ENCODE measurements at places on chromosomes 16 and 17.
A peak's percentile ranks its signal among the peaks of the same experiment; 100 is the strongest.

GRCh38 chr16:48409839-48410632, 24.8 kb upstream of the SIAH1 start:
- peak; percentile 54 for DNase-seq

DNA sequence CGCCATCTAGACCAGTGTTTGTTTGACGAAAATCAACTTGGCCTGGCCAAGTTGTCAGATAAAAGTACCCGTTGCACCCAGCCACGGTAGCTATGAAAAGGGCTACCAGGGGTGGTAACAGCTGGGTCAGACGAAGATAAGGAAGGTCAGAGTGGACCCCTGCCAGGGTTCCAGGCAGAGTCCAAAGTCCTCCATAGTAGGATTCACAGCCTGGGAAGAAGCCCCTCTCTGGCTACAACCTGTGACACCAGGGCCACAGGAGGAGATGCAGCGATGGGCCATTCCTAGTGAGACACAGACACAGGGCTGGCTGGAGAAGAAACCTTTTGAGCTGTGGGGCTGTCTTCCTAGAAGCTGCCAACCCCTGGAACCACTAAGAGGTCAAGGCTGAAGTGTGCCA, 39.3 kb downstream of the MEAK7 start:
- DNase-seq = no peak

GRCh38 chr17:3036800-3037199, 26.6 kb downstream of the OR1D5 start:
- DNase-seq = no peak

- no peak for DNase-seq
Measured at GRCh38 chr17:37708616-37709212, 36.1 kb downstream of the HNF1B start.

GRCh38 chr17:81080019-81080418, 45.1 kb downstream of the BAIAP2 start:
- no peak for DNase-seq

DNA sequence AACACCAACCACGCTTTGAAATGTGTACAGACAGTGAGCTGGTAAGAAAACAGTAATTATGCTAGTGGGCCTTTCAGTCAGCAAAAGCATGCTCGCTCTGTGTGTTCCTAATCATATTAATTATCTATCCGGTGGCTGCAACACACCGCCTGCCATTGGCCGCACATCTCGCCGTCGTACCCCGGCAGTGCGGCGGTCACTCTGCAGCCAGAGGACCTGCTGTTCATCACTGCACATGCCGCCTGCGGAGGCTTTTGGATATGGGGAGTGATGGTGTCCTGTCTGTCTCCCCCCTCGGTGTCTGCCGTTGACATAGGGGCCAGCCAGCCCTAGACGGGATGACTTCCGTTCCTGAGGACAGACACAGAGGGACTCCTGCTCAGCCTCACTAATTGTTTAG, 68.5 kb downstream of the RPA1 start:
- DNase-seq = no peak

GRCh38 chr16:56793492-56793891, 63.6 kb downstream of the NUP93 start:
- DNase-seq = no peak

- peak; percentile 37 for DNase-seq
Measured at GRCh38 chr16:78005881-78006280, 16.5 kb upstream of the CLEC3A start.

GRCh38 chr17:8995711-8996110, 25.6 kb upstream of the NTN1 start:
- no peak for DNase-seq

DNA sequence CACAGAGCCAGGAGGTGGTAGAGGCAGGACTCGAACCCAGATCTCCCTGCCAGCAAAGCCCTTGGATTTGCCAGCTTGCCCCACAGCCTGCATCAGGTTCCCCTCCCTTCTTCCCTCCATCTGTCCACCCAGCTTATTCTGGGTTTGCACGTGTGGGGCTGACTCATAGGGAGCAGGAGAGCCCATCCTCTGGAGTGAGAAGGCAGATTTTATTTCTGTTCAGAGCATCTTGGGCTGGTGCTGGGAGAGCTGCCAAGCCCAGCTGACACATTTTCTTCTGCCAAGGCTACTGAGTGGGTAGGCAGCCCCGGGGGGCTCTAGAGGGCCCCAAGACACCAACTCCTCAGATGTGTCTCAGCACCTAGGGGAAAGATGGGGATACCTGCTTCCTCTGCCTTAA, 106.3 kb upstream of the CRHR1 start:
- DNase-seq = no peak

DNA sequence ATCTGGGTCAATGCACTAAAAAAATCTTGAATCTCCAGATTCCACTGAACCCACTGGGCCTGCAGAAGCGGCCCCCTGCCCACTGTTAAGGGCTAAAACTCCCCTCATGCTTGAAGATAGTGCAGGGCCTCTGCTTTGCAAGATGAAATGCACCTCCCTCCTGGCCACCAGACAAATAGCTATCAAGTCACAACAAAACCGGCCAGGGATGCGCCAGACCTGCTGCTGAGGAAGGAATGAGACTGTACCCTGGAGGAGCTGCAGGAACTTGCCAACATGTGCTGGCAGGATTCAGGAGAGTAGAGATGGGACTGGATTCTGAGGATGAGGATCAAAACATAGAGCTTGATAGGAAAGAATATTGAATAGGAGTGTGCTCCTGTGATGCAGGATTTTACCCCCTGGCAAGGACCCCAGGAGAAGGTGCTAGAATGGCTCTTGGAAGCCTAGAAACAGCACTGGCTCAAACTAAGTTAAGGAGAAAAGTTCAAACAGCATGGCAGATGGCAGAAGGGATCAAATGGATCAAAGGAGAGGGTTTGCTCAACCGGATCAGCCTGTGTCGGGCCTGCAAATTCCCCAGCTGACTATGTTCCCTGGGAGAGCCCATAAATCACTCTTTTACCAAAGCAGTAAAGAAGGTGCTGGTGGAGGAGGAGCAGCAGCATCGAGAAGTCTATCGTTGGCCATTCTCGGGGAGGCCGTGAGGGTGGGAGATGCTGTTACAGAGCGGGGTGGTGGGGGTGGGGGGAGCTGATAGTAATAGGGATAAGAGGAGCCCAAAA, 27.2 kb upstream of the XYLT2 start:
- DNase-seq = peak; percentile 43

Data from iPS-NIHi11 (cell line).